ENCODE measurements at places on chromosomes 3 and 15.
A peak's percentile ranks its signal among the peaks of the same experiment; 100 is the strongest.

- no peak for DNase-seq
Observed at GRCh38 chr15:34456658-34457057, 19.1 kb upstream of the GOLGA8A start.

DNA sequence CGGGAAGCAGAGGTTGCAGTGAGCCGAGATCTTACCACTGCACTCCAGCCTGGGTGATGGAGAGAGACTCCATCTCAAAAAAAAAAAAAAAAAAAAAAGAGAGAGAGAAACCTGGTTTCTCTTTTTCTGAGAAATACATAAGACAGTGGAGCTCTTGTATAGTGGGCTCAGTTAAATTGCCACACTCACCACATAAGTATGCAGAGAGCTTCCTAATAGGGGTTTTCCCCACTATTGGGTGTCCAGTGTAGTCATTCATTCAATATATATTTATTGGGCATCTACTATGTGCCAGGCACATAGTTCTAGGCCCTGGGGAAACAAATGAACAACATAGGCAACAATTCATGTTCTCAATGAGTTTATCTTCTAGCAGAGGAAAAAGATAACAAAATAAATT is 48.9 kb upstream of the FMN1 start:
- DNase-seq = no peak

DNA sequence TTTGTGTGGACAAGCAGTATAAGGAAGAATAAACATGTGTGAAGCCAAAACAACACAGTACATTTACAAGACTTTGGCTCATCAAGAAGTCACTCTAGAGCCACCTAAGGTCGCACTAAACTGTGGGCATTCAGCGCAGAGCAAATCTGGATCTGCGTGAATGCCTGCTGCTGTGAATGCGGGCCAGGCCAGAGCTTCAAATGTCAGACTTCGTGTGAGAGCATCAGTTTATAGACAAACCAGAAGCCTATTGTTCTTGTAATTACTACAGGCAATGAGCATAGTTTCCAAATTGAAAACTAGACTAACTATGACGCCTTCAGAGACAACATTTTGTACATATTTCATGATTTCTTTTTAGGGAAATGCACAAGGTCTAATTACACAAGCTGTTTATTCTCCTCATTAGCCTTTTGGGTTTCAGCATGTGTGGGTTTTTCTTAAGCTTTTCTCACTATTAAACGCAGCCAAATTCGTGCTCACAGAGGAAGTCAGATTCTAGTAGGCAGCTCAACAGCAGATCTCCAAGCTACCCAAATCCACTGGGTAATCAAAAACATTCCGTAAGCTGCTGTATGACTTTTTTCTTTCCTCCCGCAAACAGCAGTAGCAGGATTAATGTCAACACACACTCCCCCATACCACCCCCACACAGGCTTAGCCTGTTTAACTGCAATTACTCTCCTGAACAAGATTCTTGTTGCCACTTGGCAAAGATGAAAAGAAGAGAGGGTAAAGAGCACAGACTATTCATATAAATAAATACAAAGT is 84.5 kb upstream of the SETMAR start:
- DNase-seq = no peak

DNA sequence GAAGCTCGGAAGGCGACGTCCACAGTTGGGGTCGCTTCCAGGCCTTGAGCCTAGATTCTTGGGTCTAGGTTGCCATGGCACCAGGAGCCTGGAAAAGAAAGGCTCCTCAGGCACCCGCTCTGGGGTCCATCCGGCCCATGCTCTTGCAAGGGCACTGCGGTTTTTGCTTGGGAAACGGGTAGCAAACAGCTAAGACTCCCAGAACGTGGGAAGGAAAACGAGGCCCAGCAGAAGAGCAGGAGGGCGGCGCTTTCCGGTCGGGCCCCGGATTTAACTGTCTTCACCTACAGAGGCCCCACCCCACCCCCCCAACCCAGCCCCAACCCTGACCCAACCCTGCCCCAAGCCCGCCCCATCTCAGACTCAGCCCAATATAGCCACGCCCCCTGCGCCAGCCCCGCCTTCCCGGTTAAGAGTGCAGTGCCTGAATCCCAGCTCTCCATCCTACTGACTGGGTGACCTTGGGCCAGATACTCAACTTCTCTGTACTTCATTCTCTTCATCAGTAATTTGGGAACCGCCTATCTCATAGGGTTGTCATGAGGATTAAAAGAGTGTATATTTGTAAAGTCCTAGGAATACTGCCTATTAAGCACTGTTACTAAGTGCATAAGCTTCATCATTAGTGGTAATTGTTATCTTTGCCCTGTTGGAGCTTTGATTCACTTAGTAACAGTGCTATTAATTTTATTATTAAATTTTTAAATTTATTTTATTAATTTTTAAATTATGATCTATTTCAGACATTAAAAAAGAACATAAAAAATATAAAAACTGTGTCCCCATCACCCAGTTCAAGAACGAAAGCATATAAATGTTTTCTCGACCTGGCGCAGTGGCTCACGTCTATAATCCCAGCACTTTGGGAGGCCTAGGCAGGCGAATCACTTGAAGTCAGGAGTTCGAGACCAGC is 28.4 kb upstream of the SMAD6 start:
- no peak for DNase-seq

DNA sequence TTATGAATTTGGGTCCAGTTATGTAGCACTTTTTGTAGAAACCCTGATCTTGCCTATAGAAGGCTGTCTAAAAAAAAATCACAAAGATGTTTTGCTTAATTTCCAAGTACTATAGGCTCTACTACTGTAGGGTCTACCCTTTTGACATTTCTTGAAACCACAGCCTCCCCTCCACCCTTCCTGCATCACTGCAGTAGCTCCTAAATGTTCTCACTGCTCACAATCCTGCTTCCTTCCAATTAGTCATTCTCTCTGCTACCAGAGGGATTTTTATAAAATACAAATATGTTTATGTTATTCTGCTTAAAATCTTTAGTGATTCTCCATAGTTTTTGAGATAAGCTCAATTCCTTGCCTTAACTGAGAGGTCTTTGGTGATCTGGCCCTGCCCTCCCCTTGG is 114.0 kb downstream of the CYP19A1 start:
- no peak for DNase-seq

DNA sequence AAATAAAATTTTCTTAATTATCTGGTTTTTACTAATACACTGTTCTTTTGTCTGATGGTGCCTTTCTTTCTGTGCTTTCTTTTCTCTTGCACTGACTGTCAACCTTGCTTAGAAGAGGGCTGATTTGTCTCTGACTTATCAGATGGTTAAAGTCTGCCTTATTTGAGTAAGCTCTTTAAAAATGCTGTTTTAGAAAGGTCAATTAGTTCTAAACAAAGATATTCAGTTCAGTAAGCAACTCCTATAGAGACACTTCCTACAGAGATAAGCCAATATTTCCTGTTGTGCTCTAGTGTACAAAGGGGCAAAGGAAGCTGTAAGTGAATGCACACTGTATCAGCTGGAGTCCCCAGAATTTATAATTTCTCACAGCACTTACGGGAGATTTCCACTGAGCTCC is 153.4 kb upstream of the TSPAN3 start:
- no peak for DNase-seq

- DNase-seq = no peak
Observed at GRCh38 chr3:150878290-150878689, 26.9 kb downstream of the MINDY4B start.

DNA sequence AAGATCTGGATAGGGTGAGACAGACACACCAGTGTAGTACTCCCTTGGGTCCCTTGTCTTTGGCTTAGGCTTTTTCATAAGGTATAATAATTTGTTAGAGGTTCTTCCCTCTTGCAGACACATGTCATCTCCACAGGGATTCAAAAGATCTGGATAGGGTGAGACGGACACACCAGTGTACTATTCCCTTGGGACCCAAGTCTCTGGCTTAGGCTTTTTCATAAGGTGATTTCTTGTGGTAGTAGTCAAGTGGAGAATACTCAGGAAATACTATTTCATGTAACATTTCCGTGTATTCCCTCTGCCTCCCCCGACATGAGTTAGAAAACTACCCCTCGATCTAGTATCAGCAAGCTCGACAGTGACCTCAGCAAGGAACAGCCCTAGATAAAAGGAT is 954 bp upstream of the MAPKBP1 start:
- DNase-seq = no peak

- DNase-seq = peak; percentile 15
Observed at GRCh38 chr3:9071936-9072666, 108.8 kb upstream of the RAD18 start.
